Adrenal gland (tissue), 19 donors: ENCODE measurements at places on chromosomes 7 and 10. TPM values are rescaled to one million over a fixed set of nuclear protein-coding genes. Genes with fewer than 3 reads are reported as not detected.

DNA sequence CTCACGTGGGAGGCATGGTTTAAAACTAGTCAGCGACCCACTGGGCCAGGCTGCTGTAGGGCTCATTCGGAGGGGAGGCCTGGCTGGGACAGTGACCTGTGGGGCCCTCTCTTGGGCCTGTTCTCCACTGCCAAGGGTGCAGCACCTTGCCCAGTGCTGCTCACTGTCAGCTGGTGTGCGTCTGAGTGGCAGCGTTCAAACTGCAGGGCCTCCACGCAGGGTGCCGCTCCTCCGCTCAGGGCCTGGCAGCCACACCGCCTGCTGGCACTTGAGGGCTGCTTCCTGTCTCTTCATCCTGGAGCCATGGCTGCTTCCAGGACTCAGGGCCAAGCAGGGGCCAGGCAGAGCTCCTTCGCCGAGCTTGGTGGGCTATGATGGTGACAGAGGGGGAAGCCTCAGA, 18.3 kb downstream of the ADAMTS14 start:
- no peak for DNase-seq

GRCh38 chr10:96501985-96502384, 11.7 kb downstream of the TLL2 start:
- no peak for DNase-seq

Gene H2AZ2
- total RNA-seq = 62.7 TPM

Gene MMP21
- total RNA-seq = 0.11 TPM

Gene KCP
- total RNA-seq = 0.11 TPM

- DNase-seq = peak; percentile 59
Measured at GRCh38 chr7:87599336-87599735, 1.3 kb downstream of the ABCB1 start.

- DNase-seq = no peak
Measured at GRCh38 chr10:114357515-114357996, 46.7 kb downstream of the AFAP1L2 start.

DNA sequence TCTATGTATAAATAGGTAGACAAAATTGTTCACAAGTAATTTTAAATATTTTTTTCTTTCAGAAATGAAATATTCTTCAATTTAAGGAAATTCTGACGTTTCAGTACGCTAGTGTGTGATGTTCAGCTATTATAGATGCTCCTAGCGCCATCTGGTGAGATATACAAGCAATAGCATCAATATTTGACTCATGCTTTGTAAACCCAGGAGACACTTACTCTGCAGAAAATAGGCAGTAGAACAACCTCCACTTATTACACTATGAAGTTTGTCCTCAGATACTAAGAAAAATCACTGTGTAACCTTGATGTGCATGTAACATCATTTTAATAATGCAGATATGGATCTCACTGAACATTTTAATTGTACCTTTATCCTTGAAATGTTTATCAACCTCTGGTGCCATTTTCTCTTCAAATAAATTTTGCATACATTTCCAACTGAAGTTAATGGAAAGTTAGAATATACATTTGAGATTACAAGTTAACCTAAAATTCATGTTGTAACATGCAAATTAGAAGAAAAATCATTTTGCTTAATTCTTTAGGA, 151.5 kb upstream of the FAM3C start:
- no peak for DNase-seq
